ENCODE measurements at places on chromosomes 1 and 21.

DNA sequence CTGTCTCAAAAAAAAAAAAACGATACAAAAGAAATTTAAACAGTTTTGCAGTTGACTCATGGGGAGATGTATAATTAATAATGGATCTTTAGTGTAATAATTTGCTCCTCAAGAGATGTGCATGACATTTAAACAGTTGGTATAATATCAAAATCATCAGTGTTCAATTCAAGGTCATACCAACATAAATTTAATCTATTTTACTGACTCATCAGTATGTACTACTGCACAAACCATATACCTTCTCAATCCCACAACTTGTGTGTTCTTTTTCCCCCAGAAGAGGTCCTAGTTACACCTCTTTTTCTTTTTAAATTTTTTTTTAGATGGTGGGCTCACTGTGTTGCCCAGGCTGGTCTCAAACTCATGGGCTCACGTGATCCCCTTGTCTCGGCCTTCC lies 23.6 kb downstream of the CDKN2C start:
- DNase-seq = no peak

DNA sequence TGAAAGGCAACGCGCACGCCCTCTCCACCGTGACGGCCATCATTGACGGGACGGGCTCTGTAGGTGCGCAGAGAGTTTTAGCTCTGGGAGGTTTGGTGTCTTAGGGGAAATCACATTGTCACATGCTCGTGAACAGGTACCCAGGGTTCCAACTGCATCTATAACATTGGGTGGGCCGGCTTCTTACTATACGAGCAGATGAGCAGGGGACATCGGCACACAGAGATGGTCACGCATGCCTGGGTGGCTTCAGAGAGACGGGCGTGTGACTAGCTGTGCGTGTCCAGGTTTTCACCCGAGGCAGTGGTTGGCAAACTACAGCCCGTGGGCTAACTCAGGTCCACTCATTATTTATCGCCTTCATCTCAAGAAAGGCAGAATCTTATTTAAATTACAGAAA lies 54.7 kb downstream of the SLC37A1 start:
- no peak for DNase-seq

- DNase-seq = no peak
These were observed 62.4 kb downstream of the MEGF6 start for GRCh38 chr1:3548895-3549294.

GRCh38 chr1:166905136-166905535 lies 29.1 kb upstream of the TADA1 start:
- DNase-seq = no peak

DNA sequence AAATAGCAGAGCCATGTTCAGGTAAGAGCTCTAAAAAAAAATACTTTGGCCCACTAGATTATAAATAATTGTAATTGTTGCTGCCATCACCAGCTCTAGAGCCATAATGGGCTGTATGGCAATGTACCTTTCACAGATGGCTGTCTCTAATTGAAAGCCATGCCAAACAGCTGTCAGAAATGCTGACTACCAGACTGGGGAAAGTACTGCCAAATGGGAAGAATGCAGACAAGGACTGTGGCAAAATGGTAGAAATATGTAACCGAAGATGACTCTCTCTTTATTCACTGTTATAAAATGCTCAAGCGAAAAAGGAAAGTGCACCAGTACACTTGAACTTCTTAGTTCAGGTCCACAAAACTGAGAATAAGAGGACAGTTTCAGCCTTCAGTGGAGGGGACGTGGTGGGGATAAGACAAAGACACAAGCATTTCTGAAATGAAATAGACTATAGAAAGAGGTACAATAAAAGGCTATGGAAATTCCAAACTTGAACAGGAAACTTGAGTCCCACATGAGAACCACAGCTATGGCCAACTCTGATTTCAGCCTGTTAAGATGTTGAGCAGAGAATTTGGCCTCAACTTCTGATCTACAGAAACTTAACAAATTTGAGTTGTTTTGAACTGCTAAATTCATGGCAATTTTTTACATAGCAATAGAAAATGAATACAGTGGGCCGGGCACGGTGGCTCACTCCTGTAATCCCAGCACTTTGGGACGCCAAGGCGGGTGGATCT lies 46.5 kb upstream of the LPGAT1 start:
- no peak for DNase-seq

DNA sequence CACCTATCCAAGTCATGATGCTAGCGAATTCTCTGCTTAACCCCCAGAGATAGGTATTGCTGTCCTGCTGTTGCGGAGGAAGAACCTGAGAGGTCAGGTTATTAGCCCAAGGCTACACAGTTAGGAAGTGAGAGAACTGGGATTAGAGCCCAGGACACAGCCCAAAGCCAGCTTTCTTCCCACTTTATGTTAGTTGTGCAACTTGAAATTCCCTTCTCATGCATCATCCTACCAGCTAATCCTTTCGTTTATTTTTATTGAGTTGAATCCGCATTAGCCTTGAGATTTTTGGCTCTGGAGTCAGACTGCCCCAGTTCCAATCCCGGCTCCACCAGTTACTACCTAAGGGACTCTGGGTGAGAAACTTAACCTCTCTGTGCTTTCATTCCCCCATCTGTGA lies 65.4 kb downstream of the PLEKHA6 start:
- DNase-seq = peak; percentile 56

GRCh38 chr1:246572785-246573184 lies 6.5 kb downstream of the CNST start:
- DNase-seq = no peak

- DNase-seq = peak; percentile 70
These were observed 408.3 kb upstream of the PLXNA2 start for GRCh38 chr1:208652296-208653160.

- DNase-seq = no peak
These were observed 136.6 kb upstream of the VANGL1 start for GRCh38 chr1:115505148-115505571.

DNA sequence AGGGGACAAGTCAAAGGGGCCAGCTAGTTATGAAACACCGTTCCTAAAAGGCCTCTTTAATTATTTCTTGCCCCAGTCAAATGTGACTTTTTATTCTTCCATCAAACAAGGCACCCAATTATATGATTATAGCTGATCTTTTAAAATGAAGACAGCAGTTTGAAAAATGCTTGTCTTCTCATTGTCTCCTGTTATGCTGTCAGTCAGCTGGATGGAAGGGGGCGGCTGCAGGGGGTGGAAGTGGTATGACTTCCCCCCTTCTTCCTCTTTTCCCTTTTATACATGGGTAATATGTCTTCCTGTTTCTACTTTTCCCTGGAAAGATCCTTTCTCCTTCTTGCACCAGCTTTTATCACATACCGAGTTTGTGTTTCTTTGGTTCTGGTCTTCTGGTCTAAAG lies 25.8 kb upstream of the KCNA10 start:
- DNase-seq = no peak

DNA sequence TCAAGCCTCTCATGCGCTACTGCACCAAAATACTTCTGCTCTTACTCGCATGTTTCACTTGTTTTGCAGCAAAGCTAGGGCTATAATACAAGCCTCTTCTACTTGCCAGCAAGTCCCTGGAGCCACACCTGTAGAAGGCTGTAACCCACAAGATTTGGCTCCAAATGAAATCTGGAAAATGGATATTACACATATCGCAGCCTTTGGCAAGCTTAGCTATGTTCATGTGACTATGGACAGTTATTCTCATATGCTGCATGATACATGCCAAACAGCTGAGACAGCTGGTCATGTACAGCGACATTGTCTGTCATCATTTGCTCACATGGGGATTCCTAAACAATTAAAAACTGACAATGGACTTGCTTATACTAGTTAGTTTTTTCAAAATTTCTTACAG lies 270.3 kb downstream of the COL11A1 start:
- DNase-seq = no peak

- no peak for DNase-seq
These were observed 20.1 kb downstream of the KDM1A start for GRCh38 chr1:23039308-23039826.

- no peak for DNase-seq
These were observed 477.1 kb upstream of the VAMP3 start for GRCh38 chr1:7293702-7294629.

DNA sequence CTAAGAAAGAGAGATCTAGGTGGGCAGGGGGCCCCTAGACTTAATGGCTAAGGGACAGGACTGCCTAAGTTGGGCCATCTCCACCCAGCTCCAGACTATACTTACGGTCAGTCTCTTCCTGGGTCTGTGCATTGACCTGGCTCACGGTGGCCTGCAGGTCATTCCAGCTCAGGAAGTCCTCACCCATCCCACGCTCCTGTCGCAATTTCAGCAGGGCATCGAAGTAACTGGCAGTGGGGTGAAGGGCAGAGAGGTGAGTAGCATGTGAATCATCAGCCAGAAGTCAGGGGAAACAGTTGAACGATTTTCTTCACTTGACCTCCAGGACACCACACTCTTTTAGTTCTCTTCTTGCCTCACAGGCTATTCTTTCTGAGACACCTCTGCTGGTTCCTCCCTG lies 20.5 kb downstream of the IQGAP3 start:
- peak; percentile 88 for DNase-seq

- no peak for DNase-seq
These were observed 18.3 kb upstream of the MPL start for GRCh38 chr1:43319288-43319687.

- peak; percentile 99 for DNase-seq
These were observed 350.3 kb upstream of the LYPLAL1 start for GRCh38 chr1:218823291-218823900.

GRCh38 chr1:20074055-20074724 lies 4.2 kb downstream of the PLA2G5 start:
- no peak for DNase-seq

DNA sequence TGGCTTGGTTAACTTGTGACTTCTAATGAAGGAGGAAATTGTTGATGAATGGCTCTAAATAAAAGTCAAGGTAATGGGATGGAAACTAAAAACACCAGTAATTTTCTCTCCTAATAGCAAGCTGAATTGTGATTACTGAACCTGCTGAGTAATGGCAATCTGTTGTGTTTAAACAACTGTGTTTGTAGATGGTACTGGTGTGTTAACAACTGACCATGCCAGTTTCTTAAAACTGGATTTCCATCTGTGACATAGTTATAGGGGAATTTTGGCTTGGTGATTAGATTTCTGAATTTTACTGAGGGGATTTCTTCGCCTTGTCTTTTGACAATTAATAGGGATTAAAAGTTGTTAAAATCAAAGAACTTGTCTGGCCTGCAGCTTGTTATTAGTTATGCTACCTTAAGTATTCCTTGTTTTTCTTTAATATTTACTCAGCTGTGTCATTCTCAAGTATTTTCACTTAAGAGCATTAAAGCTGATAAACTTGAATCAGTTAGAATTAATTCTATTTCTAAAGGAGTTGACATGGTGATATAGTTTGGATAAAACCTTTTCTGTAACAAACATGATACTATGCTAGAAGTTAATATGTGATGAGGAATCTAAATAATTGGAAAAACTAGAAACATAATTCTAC lies 7.9 kb upstream of the ERO1B start:
- no peak for DNase-seq

DNA sequence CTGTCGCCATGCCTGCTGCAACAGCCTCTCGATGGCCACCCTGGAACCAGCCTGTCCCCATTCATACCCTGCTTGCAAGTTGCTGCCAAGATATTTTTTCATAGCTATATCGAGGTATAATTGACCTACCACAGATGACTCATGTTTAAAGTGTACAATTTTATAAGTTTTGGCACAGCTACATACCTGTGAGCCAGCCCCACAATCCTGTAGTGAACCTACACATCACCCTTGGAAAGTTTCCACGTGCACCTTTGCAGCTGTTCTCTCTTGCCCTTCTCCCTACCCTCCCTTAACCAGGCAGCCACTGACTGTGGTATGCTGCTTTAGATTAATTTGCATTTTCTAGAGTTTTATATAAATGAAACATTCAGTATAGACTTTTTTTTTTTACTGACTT lies 23.0 kb upstream of the KCNJ6 start:
- no peak for DNase-seq

DNA sequence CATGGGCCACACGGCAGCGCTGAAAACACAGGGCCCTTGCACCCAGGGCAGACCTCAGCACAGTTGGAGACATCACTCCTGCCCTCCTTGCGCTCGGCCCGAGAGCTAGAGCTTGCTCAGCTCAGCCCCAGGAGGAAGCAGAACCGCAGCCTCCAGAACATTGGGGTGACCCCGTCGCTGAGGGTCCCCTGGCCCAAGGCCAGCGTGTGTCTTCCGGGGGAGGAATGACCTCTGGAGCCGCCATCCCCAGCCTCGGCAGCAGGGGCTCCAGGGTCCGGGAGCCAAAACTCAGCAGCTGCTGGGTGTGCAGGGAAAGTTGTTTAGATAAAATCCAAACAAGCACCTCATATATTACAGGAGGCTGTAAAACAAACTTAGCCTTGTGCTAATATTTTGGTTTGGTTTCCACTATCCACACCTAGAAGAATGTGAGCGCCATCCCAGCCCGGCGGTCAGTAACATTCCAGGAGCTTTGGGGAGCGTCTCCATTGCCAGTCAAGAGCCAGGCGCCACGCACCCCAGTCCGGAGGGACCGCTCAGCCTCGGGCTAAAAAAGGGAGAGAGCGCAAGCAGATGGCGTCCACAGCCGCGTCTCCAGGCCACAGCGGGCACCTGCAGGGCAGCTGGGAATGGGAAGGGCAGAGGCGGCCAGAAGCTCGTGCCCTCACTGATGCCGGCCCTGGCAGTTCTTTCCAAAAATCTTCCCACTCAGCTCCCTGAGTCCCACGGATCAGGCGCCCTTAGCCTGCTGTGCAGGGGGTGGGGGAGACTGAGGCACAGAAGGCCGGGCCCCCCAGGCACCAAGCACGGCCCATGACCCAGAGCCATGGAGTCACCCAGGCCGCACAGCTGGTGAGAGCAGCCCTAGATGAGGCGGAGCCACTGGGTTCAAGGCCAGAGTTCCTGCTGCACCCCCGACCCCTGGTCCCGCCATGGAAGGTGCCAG lies 52.0 kb downstream of the SLX9 start:
- no peak for DNase-seq

DNA sequence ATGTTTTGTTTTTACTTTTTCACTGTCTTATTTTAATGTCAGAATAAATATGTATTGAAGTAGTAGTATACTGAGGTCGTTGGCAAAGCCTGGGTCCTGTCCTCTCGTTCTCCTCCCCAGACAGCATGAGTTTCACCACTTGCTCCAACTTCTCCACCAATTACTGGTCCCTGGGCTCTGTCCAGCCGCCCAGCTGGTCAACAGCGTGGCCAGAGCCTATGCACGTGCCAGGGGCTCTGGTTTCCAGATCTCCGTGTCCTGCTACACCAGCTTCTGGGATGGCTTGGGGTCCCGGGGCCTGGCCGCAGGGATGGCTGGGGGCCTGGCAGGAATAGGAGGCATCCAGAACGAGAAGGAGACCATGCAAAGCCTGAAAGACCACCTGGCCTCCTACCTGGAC lies 19.3 kb downstream of the PTPN14 start:
- no peak for DNase-seq

DNA sequence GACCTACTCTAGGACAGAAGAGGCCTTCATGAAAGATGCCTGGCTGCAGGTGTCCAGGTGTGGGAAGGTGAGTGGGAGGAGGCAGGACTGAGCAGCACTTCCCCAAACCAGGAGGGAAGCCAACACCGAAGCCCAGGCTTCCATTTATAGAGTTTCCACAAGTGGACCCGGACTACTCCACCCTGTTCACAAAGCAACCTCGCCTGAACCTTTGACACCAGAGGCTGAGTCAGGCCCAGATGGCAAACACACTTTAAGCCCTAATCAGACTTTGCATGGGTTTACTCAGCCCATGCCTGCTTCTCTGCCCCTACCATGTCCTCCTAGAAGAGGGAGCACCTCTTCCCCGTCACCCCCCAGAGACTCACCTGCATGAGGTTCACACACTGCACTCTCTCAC lies 14.0 kb downstream of the PRR9 start:
- no peak for DNase-seq
